Activated T-helper 1 cell treated with anti-CD3 and anti-CD28 coated beads, Interleukin-2, amount 50 U/mL, for 16 hours (primary cell): ENCODE measurements at places on chromosomes 1 and 21.

- DNase-seq: no peak
Observed at GRCh38 chr1:234719454-234720251, 109.7 kb upstream of the IRF2BP2 start.

GRCh38 chr1:66413838-66414175, 120.1 kb upstream of the SGIP1 start:
- no peak for DNase-seq

DNA sequence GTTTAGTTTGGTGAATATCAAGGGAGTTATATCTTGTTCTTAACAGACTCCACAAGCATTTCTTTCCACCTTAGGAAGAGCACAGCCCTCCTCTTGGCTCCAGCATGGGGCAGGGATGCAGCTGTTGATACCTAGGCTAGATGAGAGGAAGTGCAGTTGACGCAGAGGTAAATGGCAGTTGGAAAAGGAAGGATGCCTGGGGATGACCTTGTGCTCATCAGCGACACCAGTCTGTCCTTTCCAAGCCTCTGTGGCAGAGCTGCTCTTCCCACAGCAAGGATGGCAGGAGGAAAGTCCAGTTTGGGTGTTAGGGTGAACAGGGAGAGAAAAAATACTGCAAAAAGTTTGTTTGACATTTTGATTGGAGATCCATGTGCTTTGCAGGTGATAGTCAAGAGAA, 6.2 kb downstream of the PROX1 start:
- DNase-seq: no peak

- no peak for DNase-seq
Observed at GRCh38 chr1:11527541-11528452, 48.8 kb downstream of the DISP3 start.

DNA sequence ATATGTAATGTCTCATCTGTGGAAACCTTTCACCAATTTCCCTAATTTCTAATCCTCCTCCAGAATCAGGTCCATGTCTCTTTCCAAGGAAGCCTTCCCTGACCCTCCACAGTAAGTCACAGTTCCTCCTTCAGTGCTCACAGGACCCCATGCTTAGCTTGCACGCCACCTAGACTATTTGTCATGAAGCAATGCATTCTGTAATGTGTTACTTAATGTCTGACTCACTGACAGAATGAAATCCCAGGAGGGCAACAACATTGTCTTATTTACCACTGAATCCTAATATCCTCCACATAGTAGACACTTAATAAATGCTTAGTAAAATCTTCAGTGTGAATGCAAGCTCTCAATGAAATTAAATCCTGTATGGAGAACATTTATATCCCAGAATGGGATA, 245.9 kb upstream of the PLD5 start:
- DNase-seq: no peak

DNA sequence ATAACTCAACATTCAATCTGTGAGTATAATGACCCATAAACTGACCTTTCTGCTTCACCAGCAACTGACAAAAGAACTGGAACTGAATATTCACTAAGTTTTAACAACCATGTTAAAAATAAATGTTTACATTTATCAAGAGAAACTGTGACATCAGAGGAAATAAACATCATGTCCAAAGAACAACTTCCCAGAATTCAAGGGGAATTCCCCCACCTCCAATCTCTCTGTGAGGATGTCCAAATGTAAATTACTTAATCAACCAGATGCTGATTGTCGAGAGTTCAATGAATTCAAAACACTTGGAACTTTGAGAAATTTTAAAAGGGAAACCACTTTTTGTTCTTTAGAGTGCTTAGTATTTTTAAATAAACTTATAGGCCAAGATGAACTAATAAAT, 365.6 kb upstream of the ADGRL2 start:
- DNase-seq: no peak

- DNase-seq: no peak
Observed at GRCh38 chr1:210616356-210616755, 287.7 kb downstream of the HHAT start.

- no peak for DNase-seq
Observed at GRCh38 chr1:52631759-52632331, 1.1 kb upstream of the SHISAL2A start.
